ENCODE measurements at places on chromosomes 2 and 18.
A peak's percentile ranks its signal among the peaks of the same experiment; 100 is the strongest.

DNA sequence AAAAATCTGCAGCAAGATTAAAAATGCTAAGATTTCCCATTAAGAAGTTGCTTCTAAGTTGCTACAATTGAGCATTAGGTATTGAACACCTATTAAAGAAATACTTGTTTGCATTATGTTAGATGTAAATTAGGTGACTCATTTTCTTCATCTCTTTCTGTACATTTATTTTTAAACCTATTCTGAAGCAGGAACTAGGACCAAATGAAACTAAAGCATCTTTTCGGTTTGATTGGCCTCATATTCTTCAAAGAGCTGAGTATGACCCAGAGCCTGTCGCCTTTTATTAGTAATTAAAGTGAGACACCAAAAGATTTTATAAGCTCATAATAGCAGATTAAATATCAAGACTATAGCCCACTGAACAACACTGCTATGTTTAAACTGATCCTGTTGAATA, 83.4 kb upstream of the ZEB2 start:
- no peak for DNase-seq

DNA sequence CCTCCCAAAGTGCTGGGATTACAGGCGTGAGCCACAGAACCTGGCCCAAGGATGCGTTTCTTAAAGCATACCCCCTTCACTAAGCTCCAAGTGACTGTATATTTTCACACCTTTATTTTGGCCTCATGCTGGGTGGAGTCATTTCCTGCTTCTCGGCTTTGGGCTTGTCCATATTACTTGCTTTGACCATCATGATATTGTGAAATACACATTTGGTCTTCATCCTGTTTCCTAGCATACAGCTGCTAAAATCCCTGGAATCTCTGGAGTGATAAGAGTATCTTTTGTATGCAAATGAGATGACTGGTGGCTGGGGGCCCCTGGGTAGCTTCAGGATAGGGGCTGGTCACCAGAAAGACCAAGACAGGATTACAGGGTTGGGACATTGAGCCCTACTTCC, 17.6 kb upstream of the COLEC12 start:
- DNase-seq = no peak

DNA sequence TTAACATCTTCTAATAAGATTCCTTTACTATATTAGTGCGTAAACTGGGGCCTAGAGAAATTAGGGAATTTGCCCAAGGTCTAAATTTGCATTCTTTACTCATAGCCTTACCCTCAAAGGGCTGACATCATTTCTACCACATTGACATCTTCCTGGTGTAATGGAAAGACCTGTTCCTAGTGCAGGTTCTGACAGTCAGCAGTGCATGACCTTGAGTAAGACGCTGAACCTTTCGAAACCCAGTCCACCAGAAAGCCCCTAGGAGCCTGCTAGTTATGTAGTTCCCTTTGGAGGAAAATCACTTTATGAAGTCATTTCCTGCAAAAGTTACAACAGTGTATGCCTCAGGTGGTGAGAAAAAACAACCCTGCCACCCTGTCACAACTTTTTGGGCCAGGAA, 388.3 kb downstream of the TNS1 start:
- no peak for DNase-seq

- no peak for DNase-seq
Observed at GRCh38 chr2:222212571-222212970, 86.2 kb downstream of the PAX3 start.

DNA sequence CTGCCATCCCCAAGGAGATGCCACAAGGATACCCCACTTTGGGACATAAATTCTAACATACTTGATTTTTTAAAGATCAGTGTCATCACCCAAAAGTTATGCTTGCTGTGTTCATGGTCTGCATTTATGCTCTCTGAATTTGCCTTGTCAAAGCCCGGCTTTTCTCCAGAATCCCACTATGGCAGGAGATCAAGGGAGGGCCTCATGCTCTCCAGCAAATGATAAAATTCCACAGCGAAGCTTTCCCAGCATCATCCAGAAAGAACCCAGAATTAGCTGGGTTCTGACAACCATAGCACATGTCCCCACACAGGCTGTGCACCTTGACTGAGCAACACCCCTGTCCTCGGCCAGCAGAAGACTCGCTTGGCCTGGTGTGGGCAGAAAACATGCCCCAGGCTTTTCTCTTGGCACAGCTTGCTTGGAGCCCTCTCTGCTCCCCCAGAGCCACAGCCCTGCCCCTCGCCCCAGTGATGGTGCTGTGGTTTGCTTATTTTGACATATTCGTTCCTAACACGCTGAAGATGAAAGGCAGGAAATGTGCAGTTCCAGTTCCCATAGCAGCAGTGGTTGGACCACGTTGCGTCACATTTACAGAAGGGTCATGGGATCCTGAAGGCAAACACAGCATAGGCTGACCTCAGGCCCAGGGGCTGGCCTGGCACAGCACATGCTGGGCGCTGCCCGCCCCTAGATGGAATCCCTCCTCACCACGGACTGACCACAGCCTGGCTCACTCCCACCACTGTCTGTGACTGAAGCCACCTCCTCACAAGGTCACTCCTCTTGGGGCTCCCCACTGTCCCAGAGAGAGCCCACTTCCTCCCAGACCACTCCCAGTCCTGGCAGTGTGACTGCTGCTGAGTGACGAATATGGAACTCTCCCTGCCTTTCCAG, 14.1 kb upstream of the CHRNA1 start:
- DNase-seq = peak; percentile 75

GRCh38 chr2:27495840-27496356, 741 bp upstream of the GCKR start:
- no peak for DNase-seq

DNA sequence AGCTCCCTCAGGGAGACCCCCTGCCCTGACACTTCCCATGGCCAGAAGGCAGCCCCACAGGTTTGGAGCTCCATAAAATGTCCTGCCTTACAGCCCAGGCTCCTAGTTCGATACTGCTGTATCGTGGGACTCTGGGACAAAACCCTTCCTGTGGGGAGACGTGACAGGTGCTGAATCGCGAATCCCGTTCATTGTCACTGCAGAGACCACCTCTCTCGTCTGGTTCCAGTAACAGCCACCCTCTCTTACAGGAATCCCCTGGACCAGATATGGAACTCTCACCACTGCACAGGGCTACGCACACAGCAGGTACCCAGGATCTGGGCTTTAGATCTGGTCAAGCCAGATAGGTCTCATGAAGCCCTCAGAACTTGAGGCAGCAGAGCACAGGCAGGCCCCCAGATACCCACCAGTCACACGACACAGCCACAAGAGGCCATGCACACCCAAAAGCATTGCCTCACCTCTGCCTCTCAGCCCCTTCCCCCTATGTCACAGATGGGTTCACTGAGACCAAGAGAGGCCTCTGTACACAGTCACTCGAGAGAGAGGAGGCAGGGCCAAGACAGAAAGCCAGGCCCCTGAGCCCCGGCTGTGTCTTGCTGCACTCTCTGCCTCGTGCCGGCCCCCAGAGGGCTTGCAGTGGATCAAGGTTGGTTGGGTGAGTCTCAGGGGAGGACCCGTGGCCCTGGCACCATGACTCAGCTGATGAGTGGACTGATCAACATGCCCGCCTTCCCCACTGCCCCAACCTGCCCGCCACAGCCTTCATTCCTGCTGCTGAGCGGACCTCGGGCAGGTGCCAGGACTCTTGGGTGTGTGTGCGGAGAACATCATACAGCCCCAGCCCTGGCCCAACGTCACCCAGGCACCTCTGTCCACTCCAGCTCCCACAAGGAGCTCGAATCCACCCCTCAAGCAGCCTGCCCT, 7.6 kb downstream of the SDC1 start:
- no peak for DNase-seq

GRCh38 chr2:112626604-112627059, 19.1 kb upstream of the SLC20A1 start:
- DNase-seq = peak; percentile 73

- peak; percentile 2 for DNase-seq
Observed at GRCh38 chr2:240563951-240564560, 3.9 kb downstream of the DUSP28 start.

DNA sequence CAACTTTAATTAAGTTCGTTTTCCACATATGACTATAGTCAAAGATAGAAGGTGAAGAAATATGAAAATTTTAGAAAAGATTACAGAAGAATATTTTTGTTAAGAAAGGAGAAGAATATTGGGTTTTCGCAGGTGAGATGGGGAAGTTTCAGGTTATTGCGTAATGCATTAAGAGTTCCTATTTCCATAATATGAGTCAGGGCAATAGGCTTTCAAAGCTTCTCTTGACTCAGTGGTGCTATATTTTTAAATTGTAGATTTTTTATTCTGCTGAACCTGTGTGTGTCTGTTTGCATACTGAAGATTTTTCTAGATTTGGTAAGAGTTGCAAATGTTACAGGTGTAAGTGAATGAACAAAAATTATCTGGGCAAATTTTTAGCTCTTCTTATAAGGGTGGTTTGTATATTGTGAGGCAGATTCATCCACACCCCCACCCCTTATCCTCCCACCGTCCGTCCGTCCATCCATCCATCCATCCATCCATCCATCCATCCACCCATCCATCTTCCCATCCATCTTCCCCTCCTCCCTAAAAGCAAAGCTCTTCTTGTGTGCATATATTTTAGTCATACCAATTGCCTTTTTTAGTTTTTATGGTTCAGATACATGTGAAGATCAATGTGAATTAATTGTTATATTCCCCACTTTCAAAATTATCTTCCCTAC, 69.6 kb downstream of the MYO1B start:
- no peak for DNase-seq

GRCh38 chr2:30230497-30231211, 680 bp upstream of the LBH start:
- DNase-seq = no peak

DNA sequence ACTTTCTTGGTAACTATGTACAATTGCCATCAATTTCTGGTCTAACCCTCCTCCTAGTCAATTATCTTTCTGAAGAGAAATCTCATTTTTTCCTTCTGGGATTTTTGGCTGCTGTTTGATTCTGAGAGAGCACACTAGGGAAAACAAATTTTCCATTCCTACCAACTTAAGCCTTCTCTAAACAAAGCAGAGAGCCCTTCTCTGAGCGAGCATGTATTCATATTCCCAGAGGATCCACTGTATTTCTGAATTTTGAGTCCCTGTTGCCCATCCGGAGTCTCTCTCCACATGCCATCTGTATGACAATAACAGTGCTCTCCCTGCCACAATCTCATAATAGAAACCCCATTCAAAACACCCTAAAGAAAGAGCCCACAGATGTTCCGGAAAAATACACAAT, 78.5 kb downstream of the MAIP1 start:
- DNase-seq = no peak

DNA sequence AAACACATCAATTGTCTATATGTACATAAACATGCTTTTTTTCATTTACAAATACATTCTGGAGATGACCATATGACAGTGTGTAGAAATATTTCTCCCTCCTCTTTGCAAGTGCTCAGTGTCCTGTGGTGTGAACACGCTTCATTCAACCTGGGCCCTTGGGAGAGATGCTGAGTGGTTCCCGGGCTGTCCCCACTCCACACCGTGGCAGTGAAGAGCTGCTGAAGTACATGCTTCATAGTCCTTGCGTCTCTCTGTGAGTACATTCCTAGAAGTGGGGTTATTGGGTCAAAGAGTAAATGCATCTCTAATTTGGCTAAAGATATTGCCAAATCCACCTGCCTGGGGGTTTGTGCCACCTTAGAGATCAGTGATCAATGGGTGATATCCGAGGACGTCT, 6.5 kb upstream of the GPR35 start:
- DNase-seq = no peak

- DNase-seq = no peak
Observed at GRCh38 chr18:45626330-45627203, 11.3 kb downstream of the SLC14A2 start.

GRCh38 chr18:1308686-1309085, 404.0 kb downstream of the ADCYAP1 start:
- DNase-seq = no peak

DNA sequence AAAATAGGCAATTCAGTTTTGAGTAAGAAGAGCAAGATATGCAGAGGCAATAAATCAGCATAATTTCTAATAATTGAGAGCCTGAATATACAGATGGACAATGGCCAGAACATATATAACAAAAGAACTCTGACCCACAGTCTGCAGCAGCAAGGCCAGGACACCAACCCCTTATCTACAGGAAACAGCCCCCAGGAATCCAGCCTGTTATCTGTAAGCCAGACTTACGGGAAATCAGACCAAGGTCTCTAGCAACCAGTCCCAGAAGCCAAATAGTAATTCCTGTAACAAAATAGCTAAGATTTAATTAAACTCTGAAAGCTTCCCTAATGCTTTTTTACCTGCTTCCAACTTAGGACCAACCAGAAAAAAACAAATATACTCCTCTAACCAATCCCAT, 434.5 kb upstream of the GYPC start:
- DNase-seq = no peak

GRCh38 chr2:182901748-182902147, 35.3 kb upstream of the FRZB start:
- no peak for DNase-seq

DNA sequence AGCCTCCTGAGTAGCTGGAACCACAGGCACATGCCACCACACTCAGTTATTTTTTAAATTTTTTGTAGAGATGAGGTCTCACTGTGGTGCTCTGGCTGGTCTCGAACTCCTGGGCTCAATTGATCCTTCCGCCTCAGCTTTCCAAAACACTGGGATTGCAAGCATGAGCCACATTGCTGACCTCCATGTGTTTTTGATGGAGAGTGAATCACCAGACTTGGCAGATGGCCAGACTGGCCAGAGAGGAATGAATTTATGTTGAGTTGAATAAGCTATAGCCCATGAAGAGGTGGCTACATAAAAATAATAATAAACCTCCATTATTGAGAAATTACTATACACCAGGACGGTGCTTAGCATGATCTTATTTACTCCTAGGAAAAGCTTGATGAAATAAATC, 91.5 kb downstream of the MREG start:
- DNase-seq = no peak

- no peak for DNase-seq
Observed at GRCh38 chr18:73777356-73778031, 370.1 kb downstream of the FBXO15 start.

GRCh38 chr18:40259115-40259835, 1695.8 kb upstream of the PIK3C3 start:
- DNase-seq = no peak

GRCh38 chr2:236040600-236041328, 127.4 kb downstream of the GBX2 start:
- DNase-seq = no peak

GRCh38 chr18:48077291-48077690, 146.8 kb upstream of the SMAD2 start:
- DNase-seq = no peak

- peak; percentile 48 for DNase-seq
Observed at GRCh38 chr18:23237524-23238151, 102.4 kb downstream of the CABLES1 start.

DNA sequence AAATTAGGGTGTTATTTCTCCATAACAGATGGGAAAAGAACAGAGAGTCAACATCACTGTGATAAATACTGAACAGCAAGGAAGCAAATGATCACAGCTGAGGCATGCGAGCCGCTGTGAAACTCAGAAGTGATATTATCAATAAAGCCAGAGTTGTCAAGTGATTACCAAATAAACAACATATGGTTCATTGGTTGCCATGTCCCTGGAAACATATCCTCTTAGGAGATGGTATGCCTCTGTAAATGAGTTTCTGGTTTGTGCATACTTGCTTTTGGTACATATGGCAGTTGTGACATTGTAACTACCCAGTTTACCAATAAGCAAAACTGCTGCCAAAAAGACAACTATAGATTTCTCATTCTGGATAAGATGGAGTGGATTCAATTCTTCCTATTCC, 23.8 kb downstream of the RAPGEF4 start:
- DNase-seq = no peak

GRCh38 chr2:99444222-99444621, 45.6 kb downstream of the REV1 start:
- DNase-seq = no peak

Measured in activated naive CD4-positive, alpha-beta T cell treated with anti-CD3 and anti-CD28 coated beads, Interleukin-2, amount 50 U/mL, for 72 hours (primary cell).